ENCODE measurements at places on chromosomes 3 and 15. TPM values are rescaled to one million over a fixed set of nuclear protein-coding genes. Genes with fewer than 3 reads are reported as not detected.

- H3K27me3 ChIP-seq, result no peaks in the 10 kb centered on the region
- peaks cover 6% of the 10 kb centered on the region for H3K36me3 ChIP-seq
- peaks cover 5% of the 10 kb centered on the region for H3K4me1 ChIP-seq
- H3K4me3 ChIP-seq, result no peak overlapping the region
- DNase-seq, result no peak
- H3K27ac ChIP-seq, result no peak overlapping the region
Observed at GRCh38 chr3:128859630-128860029, 19.8 kb upstream of the ACAD9 start.

DNA sequence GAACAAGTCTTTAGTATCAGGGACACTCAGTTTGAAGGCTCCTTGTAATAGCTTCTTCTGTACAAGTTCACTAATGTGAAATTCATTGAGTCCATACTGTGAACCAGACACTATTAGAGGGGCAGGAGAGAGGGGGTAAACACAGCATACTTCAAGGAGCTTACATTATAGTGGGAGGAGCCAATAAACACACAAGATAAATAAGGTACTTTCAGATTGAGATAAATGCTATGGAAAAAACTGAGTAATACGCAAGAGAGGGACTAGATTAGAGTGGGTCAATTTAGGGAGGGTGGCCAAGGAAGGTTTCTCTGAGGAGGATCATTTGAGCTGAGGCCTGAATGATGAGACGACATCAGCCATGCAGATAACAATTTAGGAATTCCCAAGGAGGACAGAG, 3.1 kb upstream of the AKAP13 start:
- H3K27ac ChIP-seq, result peak overlapping the region; percentile 61
- H3K4me1 ChIP-seq, result peaks cover 43% of the 10 kb centered on the region
- peaks cover 2% of the 10 kb centered on the region for H3K27me3 ChIP-seq
- H3K36me3 ChIP-seq, result peaks cover 8% of the 10 kb centered on the region

- H3K36me3 ChIP-seq, result no peaks in the 10 kb centered on the region
- no peaks in the 10 kb centered on the region for H3K4me1 ChIP-seq
- no peak overlapping the region for H3K27ac ChIP-seq
- no peak overlapping the region for H3K4me3 ChIP-seq
Observed at GRCh38 chr3:172023915-172024314, 15.5 kb upstream of the FNDC3B start.

GRCh38 chr15:76903251-76903681, 1.9 kb downstream of the SCAPER start:
- peak overlapping the region; percentile 93 for H3K27ac ChIP-seq
- peak overlapping the region; percentile 91 for H3K4me3 ChIP-seq
- peaks cover 36% of the 10 kb centered on the region for H3K4me1 ChIP-seq
- DNase-seq, result peak; percentile 4

DNA sequence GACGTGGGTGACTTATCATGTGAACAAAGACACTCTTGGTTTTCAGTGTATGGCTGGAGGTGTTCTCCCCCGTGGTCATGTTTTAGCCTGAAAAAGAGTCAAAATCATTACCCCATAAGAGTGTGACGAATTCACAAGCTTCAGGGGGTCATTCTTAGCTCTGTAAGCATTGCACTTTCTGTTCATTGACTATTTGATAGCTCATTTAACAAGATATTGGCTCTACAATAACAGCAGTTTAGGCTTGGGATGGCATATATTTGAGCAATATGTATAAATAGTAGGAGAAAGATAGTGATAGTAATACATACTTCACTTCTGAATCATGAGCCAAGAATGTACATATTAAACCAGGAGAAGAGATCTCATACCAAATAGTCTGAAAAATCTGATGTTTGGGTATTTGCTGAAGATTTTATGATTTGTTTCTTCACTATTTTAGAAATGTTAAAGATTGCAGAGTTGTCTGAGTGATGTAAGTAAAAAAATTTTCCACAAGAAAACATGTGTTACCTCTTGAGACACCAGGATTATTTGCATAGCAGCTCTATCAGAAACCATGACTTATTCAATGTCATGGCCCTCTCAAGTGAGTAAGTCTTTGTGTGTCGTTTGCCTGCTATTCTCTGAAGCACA, 996.0 kb downstream of the OTOL1 start:
- no peak for DNase-seq
- H3K36me3 ChIP-seq, result no peaks in the 10 kb centered on the region
- H3K4me3 ChIP-seq, result no peak overlapping the region
- H3K27me3 ChIP-seq, result no peaks in the 10 kb centered on the region
- H3K27ac ChIP-seq, result no peak overlapping the region
- H3K4me1 ChIP-seq, result no peaks in the 10 kb centered on the region

- no peak overlapping the region for H3K4me3 ChIP-seq
- H3K4me1 ChIP-seq, result no peaks in the 10 kb centered on the region
- H3K36me3 ChIP-seq, result no peaks in the 10 kb centered on the region
- H3K27me3 ChIP-seq, result peaks cover 1% of the 10 kb centered on the region
- no peak for DNase-seq
Observed at GRCh38 chr3:135243616-135244015, 448.6 kb downstream of the EPHB1 start.

GOLGA8Q gene
- total RNA-seq, result 1.1 TPM

VWA5B2 gene
- not detected for total RNA-seq

CCDC51 gene
- total RNA-seq, result 26.3 TPM

PLSCR2 gene
- not detected for total RNA-seq

Data from activated T-helper 1 cell treated with anti-CD3 and anti-CD28 coated beads, Interleukin-12 subunit alpha, Interleukin-12 subunit beta, Interleukin-2, Interleukin-4 antibody, amounts not matched to agents 30 ng/mL and 10 ng/mL and 1 ng/mL, durations not matched to agents 14 hours and 24 hours and 36 hours (primary cell).